Germinal center (tissue), 1 donor: ENCODE measurements at places on chromosomes 12 and 14.

DNA sequence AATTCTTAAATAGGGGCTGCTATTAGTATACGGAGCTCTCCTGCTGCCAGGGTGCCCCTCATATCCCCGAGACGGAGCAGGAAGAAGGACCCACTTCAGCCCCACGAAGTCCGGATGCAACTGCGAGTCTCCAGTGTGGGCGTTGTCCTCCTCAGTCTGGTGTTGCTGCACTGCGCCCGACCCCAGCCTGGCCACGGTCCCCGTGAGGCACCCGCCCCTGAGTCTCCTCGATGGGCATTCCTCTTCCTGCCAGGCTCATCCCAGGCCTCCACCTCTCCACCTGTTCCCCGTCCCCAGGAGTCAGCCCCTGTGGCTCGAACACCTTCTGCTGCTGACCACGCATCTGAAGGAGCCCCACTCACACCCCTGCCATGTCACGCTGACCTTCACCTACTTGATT, 68.1 kb upstream of the SFSWAP start:
- no peak for DNase-seq

DNA sequence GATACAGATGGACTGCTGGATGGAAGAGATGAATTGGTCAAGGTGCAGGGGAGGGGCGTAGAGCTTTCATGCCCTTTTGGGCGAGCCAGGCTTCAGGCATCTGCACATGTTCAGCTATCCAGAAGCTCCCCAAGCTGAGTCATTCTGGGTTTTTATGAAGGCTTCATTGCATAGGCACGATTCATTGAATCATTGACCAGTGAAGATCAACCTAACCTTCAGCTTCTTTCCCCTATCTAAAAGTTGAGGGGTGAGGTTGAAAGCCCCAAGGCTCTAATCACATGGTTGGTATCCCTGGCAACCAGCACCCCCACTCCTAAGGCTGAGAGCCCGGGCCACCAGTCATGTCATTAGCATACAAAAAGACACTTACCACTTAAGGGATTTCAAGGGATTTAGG, 36.3 kb downstream of the RPS29 start:
- DNase-seq = no peak

DNA sequence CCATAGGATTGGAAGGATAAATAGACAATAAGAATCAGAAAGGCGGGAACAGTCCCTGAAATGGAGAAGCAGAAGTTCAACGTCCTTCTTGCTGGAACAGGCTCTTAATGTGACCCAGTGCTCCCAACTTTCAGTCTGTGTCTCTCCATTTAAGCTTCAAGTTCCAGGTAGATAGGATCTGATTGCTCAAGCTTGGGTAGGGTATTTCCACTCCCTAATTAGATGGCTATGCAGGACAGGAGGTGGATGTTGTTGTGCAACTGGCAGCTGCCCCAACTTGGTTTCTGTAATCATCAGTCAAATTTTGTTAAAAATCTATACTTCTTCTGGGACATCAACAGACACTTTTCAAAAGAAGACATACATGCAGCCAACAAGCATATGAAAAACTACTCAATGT, 266.2 kb downstream of the C12orf75 start:
- DNase-seq = no peak

GRCh38 chr12:45282411-45282810, 66.5 kb downstream of the ANO6 start:
- no peak for DNase-seq

DNA sequence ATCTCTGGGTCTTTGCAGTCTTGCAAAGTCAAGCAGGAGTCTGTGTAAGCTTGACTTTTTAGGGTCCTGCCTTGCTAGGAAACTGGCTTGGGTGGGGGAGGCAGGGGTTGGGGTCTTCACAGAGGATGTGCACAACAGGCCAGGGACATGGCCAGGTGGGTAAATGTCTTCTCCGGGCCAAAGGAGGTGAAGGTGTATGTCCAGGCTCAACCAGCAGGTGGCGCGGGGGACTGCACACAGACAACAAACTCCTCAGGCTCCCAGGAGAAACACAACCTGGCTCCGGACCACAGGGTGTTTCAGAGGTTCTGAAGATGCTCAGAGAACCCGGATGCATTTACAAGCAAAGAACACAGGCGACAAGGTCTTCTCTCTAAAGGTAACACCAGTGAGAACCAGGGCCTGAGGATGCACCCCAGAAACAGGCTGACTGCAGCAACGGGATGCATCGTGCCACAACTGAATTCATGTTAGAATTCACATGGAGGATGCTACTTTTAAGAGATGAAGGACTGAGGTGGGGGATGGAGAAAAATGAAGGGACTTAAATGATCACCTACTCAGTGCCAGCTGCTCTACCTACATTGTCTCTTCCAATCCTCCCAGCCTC, 56.0 kb downstream of the PLEKHG3 start:
- peak; percentile 62 for DNase-seq

DNA sequence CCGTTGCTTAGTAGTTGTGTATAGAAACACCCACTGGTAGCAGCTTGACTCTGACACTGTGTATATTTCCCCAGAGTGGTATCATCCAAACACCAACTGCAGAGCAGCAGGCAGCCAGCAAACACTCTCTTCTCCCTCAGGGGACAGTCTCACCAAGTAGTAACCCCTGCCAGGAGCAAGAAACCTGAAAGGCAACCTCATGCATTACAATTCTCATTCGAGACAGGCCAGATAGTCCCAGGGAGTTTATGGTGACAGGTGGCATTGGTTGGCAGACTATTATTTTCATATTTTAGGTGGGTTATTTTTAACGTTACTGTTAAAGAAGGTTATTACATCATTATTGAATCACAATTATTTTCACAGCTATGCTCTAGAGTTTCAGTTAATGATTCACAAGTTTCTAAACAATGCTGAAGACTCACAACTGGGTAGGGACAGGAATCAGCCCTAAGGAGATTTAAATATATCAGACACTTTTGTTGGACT, 222.8 kb downstream of the EGLN3 start:
- no peak for DNase-seq

DNA sequence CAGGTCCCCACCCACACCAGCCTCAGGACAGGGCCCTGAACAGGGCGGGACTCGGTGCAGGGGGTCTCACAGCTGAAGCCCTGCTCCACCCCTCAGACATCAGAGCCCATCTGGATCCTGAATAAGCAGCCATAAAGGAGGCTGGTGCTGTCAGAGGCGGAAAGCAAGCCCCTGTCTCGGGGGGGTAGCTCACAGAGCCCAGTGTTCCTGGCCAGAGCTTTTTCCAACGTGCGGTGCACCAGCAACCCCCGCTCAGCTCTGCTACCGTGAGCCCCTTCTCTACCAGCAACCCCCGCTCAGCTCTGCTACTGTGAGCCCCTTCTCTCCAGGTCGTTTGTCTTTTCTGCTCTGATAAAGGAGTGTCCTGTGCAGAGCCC, 136.5 kb upstream of the SFSWAP start:
- no peak for DNase-seq

GRCh38 chr12:60935981-60936761, 1324.0 kb upstream of the USP15 start:
- DNase-seq = no peak
